Stimulated activated CD4-positive, alpha-beta T cell treated with anti-CD3 and anti-CD28 coated beads, Interleukin-2, amount 100 ng/mL, for 48 hours (primary cell): ENCODE measurements at places on chromosomes 3 and 15.

DNA sequence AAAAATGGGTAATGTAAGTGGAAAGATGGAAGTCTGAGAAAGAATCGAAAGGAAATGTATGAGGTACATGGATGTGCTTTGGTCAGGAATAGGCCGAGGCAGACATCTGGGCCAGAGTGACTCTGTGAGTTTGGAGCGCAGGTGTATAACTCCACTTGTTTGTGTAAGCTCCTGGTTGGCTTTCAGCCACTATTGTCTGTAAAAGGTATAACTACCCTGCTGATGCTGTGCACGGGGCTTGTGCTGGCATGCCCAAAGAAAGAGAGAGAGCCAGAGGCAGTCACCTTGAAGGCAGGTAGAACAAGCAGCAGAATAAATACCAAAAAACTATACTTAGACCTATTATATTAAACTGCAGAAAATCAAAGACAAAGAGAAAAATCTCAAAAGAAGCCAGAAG is 32.7 kb upstream of the CD96 start:
- no peak for DNase-seq

- no peak for DNase-seq
Measured at GRCh38 chr3:100053951-100054620, 60.2 kb downstream of the FILIP1L start.

GRCh38 chr15:78915341-78916087 is 29.3 kb downstream of the CTSH start:
- no peak for DNase-seq

- no peak for DNase-seq
Measured at GRCh38 chr15:85619992-85620689, 174.6 kb downstream of the KLHL25 start.

- no peak for DNase-seq
Measured at GRCh38 chr3:156535162-156535627, 19.7 kb downstream of the SSR3 start.

GRCh38 chr3:148309390-148310035 is 388.2 kb upstream of the AGTR1 start:
- DNase-seq = no peak

DNA sequence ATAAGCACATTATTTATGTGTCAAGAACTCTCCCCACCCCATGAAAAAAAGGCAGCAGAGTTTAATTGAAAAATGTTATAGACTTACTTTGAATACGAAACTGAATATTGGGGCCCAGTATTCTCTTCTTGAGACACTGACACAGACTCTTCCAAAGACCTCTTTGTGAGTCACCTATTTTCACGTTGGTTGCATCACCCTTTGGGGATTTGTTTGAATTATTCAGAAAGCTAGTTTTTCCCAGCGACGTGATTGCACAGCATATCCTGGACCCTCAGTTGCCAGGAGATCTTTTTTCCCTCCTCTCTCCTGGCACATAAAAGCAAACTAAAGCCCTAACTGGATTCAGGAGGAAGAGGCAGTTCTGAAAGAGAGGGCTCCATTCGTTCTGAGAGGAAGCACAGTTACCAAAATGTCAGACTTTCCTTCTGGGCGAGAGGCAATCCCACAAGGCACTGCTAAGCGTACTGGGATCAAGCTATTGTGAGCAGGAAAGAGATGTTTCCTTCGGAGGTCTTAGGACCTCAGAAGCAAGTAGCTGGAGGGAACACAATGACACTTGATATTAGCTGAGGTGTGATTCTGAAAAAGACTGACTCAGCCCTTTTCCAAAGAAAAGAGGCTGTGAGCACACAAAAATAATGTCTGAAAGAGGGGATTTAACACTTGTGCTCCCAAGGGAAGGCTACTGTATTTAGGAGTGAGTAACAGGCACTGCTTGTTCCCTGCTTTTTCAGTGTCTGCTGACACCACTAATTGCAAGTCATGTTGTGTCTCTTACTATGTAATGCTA is 65.8 kb upstream of the CADPS start:
- no peak for DNase-seq

- DNase-seq = no peak
Measured at GRCh38 chr3:106115557-106115956, 246.7 kb upstream of the CBLB start.

- no peak for DNase-seq
Measured at GRCh38 chr3:77055841-77056341, 16.0 kb downstream of the ROBO2 start.

DNA sequence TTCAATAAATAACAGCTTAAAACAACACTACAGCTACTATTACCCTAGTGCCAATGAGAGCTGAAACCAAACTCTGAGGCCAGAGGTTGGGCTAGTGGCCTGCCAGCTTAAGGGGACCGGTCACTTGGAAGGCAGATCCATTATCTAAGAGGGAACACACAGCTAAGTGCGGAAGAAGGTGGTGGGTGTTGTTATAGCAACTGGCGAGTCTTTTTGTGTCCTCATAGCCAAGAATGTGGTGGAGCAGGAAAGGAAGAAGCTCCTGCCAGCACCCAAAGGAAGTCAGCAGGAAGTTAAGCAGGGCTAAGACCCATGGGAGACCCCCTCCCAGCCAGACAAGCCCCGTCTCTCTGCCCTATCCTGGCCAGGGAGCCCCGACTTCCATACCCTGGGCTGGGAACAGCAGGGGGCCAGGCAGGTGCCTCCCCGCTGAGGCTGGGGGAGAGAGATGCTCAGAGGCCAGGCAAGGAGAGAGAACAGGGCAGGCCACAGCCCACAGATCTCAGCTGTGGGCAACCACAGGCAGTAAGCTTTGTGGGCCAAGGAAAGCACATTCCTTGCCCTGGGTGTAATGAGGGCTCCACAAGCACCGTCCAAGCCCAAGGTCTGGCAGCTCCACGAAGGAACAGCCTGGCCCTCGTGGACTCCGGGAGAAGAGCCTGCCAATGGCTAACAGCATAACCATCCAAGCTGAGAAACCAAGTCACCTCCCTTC is 34.0 kb upstream of the HRH1 start:
- DNase-seq = no peak

DNA sequence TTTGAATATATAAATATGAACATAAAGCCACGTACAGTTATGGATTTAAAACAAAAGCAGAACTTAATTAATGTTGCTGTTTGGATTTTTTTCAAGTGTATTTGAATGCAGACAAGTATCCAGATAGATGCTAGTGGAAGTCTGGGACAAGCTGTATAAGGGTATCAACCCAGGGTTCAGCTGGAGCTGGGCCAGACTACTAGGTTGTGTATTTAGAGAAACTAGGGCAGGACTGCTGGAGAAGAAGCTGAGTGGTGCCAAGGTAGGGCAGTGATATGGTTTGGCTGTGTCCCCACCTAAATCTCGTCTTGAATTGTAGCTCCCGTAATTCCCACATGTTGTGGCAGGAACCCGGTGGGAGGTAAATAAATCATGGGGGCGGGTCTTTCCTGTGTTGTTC is 189.8 kb upstream of the CTDSPL start:
- DNase-seq = no peak

DNA sequence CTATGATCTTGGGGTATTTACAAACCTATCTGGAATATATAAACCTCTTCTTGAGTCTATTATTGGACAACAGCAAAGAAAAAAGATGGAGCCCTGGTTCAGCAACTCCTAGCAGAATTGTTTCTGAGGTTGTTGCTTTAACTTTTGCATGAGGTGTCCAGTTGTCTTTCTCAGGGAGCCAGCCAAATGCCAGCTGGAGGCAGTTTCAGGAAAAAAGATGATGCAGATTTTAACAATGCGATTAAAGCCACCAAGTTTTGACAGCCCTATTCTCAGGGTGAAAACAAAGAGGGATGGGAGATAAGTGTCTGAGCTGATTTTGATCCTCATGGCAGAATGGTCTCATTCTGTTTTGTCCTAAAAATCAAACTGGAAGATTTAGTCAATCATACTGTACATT is 181.6 kb upstream of the RASGRP1 start:
- no peak for DNase-seq

DNA sequence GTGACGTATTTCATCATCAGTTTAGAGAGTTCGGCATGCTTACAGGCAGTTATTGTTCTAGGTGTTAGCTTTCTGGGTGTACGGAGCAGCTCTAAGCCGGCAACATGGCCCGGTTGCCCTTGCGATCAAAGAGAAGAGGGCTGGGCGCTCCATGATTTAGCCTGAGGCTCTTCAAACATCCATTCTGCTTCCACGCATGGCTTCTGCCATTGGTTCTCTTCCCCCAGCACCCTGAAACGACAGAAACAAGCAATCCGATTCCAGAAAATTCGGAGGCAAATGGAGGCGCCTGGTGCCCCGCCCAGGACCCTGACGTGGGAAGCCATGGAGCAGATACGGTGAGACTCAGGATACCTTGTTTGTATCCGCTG is 574 bp downstream of the NGRN start:
- DNase-seq = peak; percentile 41

DNA sequence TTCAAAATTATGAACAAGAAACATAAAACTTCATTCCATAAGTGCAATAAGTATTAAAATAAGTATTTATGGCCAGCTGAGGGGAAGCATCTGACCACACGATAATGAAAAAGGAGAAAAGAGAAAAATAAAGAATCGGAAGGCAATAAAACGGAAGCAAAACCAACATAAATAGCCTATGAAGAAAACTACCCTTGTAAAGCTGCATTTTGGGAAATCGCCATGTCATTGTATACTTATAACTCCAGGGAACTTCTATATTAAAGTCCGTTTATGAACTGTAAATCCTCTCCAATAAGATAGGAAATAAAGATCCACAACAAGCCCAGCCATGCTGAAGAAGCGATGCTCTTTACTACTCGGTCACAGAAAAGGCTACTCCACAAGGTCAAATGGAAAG is 47.7 kb downstream of the MORC1 start:
- no peak for DNase-seq

DNA sequence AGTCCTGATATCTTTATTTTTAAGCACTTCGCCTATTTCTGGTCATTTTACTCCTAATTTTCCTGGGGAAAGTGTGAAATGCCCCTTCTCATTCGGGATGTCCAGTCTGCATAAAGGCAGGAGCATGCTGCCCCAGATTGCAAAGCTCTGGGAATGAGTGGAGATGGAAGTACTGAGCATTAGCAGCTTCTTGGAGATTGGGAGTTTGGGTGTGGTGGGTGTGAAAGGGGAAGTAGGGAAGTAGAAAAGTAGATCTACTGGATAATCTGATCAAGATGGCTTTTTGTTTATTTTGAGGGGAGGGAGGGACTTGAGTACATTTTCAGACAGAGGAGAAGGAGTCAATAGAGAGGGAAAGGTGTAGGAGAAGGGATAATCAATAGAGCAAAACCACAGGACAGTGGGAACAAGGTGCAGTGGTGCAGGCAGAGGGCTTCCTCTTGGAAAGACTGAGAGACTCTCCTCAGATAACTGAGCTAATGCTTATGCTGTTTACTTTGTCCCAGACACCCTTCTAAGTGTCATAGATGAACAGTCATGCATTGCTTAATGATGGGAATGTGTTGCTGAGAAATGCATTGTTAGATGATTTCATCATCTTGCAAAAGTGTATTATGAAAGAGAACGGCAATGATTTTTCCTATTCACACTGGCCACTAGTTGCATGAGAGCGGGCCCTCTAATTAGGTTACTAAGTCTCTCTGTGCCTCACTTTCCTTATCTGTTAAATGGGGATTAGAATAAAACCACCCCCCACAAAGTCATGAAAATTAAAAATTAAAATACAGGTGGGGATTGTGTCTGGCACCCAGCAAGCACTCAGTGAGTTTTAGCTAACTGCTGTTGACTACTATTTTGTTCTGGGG is 45.5 kb downstream of the PHLDB2 start:
- no peak for DNase-seq

DNA sequence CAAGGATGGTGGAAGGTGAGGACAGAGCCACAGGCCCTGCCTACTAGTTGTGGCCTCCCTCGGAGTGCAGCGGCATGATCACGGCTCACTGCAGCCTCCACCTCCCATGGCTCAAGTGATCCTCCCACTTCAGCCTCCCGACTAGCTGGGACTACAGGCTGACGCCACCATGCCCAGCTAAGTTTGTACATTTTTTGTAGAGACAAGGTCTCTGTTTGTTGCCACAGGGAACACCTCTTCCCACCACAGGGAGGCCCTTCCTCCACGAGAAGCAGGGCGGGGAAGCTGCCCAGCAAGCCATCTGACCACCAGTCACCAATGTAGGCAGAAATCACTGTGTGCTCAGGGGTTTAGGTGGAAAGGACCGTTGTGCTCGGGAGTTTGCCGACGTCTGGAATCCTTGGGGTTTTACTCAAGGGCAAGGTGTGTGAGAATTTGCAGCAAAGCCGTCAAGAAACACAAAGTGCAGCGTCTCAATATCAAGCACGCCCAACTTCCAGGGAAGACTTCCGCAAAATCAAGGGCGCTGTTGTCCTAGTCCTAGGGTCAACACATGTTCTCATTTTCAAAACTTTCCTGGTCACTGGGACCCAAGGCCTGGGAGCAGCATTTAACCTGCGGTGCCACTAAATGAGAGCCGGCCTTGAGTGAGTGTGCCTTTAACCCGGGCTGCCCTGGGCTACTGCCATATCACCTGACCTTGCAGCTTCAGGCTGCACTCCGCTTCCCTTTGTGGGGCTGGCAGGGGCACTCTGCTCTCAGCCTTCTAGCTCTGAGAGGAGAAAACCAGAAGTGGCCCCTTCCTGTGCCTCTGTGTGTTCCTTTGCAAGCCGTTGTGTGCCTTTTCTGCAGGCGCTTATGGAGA is 65.7 kb downstream of the SLC12A8 start:
- no peak for DNase-seq

DNA sequence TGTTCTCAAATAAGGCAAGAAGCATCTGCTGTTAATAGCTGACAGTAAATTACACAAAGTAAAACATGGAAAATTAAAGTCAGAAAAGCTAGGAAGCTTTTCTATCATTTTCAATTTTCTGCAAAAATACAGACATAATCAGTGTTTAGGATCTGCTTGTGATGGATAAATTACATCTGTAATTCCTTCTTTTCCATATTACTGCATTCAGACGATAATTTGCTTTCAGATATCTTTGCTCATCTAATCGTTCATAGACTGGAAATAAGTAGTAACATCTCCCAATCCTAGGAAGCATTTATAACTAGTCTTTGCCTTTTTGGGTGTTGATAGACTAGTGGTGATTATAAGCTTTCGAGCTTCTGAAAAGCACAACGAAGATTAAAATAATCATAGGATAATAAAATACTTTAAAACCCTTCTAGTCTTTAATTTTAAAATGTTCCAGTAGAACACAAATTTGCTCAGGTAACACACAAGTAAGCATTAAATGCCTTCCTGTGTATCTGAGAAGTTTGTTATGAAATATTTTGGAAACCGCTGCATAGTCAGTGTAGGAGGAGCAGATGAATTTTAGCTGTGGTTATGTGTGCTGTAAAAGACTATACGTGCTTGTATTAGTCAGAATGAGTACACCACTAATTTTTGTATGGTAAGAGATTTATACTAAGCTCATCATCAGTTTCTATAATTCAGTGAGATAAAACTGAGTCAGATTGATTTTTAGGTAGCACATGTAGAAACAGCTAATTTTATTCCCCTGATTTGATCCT is 41.0 kb downstream of the MBNL1 start:
- no peak for DNase-seq

GRCh38 chr15:55884223-55884622 is 109.2 kb downstream of the NEDD4 start:
- no peak for DNase-seq

- no peak for DNase-seq
Measured at GRCh38 chr3:155001289-155002010, 78.7 kb upstream of the MME start.
